ENCODE measurements at places on chromosomes 1 and 21.

- no peak for DNase-seq
Measured at GRCh38 chr1:201015551-201016091, 7.9 kb downstream of the KIF21B start.

DNA sequence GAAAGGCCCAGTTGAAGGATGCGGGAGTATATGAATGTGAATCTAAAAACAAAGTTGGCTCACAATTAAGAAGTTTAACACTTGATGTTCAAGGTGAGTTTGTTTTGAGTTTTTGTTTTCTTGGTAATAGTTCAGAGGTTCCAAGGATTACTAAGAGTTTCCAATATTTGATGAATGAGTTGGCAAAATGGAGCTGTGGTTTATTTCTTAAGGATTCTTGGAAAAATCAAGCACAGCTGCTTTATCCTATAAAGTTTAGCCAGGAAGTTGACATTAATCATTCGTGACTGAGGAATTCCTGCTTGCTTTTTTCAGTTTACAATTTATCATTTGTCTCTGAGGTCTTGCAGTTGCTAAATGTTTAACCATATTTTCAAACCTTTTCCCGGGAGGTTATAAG lies 15.1 kb downstream of the VCAM1 start:
- DNase-seq: no peak

DNA sequence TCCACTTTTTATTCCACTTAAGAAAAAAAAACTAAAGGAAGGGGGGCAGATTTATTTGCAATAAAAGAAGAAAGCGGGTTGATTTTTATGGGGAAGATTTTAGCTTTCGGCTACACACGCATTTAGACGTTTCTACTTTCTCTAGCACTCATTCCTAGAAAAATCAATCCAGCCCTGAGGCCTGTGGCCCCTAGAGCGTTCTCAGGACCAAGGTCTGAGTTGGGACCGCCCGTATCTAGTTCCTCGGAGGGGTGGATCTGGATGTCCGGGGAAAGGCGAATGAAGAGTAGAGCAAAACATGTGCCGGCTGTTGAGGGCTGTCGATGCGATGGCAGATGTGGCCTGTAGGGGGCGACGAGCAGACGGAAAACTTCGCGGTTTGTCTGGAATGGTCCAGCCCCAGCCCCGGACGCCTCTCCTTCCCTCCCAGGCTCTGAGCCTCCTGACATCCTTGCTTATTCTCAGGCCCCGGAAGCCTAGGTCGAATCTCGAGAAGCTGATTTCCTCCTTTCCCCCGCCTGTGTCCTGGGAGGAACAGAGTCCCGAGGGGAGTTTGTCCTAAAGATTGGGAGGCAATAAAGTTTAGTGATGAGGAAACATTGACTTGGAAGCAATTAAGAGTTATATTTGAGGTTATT lies 5.2 kb downstream of the FOXD3 start:
- DNase-seq: peak; percentile 83

DNA sequence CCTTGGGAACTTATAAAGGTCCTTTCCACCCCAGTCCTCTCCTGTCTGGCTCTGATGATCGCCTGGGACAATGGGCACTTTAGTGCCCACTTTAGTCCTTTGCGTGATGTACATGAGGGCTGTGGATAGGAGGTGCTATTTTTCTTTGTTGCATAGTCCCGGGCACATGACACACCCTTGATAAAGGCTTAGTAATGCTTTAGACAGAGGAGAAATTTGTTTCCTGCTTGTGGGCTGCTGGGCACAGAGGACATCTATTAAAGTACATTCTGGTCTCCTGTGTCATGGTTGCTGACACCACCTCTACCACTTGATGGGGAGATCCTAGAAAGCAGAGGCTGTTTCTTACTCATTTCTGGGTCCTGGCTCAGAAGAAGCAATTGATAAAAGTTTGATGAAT lies 5.4 kb upstream of the KNCN start:
- DNase-seq: no peak

DNA sequence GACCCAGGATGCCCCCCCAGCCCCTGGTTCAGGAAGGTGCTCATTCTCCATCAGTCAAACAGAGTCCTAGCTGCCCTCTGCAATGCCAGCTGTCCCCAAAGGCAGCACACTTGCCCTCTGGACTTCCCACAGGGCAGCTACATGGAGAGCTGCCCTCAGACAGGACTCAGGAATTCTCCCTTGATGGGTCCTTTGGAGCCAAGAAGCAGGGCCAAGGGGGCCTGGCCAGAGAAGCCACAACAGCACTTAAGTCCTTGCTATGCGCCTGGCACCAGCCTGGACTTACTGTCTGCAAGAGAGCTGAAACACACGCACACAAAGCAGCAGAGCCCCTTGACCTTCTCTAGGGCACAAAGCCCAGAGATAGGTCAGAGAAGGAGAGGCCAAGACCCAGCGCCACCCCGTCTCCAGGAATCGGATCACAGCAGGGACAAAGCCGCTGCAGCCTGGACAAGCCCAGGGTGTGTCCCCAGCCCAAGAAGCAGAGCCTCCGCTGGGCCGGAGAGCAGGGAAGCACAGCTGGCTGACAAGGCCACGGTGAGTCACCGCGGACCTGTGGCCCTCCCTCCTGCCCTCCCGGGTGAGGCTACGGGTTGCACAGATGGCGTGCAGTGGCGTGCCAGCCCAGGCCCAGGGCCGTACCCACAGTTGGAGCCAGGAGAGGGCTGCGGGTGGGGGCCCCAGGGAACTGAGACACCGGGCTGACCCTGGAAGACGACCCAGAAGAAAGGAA lies 1.7 kb downstream of the WNT9A start:
- DNase-seq: peak; percentile 50

GRCh38 chr1:205344066-205344928 lies 12.4 kb downstream of the KLHDC8A start:
- DNase-seq: peak; percentile 65

- DNase-seq: no peak
Measured at GRCh38 chr1:183244466-183244865, 58.4 kb downstream of the LAMC2 start.

DNA sequence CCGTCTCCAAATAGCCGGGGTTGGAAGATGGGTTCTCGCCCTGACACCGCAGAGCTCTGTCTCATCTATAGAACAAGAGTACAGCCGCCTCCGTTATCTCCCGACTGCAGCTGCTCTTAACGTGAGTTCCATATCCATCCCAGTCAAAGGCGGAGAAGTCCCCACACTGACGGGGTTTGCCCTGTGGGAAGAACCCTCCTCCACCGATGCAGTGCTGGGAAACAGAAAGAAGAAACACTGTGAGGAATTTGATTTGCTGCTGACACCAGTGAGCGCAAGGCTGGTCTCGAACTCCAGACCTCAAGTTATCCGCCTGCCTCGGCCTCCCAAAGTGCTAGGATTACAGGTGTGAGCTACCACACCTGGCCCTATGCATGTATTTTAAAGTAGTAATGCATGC lies 9.5 kb downstream of the ITLN2 start:
- DNase-seq: no peak

GRCh38 chr1:212467843-212468482 lies 35.2 kb downstream of the NENF start:
- DNase-seq: no peak

GRCh38 chr1:54047384-54048305 lies 5.4 kb downstream of the TMEM59 start:
- no peak for DNase-seq

- DNase-seq: no peak
Measured at GRCh38 chr1:198686069-198686728, 47.4 kb downstream of the PTPRC start.

DNA sequence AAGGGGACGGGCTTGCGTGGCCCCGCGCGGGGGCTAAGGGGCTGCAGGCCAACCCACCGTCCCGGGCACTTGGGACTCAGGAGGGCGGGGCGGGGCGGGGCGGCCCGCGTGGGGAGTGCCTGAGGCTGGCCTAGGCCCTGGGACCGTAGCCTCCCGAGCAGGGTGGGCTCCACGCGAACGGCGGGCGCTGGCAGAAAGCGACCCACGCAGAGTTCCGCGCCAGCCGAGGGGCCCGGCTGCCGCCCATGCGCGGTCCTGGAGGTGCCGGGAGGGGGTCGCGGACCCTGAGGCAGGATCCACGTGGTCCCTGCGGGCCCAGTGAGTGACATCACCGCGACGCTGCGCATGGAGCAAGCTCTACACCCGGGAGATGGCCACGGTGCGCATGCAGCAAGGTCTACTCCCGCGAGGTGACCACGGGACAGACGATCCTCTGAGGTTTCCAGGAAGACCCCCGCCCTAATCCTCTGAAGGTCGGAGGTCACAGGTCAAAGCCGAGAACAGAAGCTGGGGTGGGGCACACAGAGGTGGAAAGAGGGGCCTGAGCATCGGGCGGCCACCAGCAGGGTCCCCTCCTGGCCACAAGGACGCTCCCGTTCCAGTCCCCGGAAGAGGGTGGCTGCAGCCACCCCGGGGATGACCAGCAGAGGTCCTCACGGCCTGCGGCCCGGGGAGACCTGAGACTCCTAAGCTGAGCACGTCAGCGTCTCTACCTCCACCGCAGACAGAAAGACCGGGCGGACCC lies 13.5 kb upstream of the SLC19A1 start:
- DNase-seq: peak; percentile 82

DNA sequence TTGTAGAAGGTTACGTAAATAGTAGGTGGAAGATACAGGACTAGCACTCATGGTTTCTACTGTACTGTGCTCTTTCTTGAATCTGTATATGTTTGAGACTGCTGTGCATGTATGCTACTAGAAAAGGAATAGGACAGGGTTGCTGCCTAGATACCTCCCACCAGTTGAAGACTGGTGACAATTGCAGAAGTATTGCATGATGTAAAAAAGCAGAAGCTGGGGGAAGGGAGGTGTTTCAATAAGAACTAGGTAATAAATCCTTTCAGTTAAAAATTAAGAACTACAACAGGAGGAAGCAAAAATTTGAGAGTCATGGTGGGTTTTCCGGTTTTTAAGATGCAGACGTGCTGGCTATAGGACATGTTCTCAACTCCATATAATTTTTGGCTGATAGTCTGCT lies 88.1 kb downstream of the CCDC30 start:
- DNase-seq: no peak

- no peak for DNase-seq
Measured at GRCh38 chr1:37448185-37448584, 26.2 kb upstream of the ZC3H12A start.

DNA sequence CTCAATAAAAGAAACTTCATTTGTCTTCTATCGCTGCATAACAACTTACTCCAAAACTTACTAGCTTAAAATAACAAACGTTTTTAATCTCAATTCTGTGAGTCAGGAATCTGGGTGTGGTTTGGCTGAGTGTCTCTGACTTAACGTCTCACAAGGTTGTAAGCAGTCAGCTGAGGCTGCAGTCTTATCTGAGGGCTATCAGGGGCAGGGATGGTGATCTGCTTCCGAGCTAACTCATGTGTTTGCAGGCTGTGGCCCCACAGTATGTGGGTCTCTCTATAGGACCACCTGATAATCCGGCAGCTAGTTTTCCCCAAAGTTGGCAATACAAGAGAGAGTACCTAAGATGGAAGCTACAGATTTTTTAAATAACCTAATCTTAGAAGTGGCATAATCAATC lies 234.2 kb upstream of the FGGY start:
- DNase-seq: no peak
